ENCODE measurements at places on chromosomes 6 and 20.

DNA sequence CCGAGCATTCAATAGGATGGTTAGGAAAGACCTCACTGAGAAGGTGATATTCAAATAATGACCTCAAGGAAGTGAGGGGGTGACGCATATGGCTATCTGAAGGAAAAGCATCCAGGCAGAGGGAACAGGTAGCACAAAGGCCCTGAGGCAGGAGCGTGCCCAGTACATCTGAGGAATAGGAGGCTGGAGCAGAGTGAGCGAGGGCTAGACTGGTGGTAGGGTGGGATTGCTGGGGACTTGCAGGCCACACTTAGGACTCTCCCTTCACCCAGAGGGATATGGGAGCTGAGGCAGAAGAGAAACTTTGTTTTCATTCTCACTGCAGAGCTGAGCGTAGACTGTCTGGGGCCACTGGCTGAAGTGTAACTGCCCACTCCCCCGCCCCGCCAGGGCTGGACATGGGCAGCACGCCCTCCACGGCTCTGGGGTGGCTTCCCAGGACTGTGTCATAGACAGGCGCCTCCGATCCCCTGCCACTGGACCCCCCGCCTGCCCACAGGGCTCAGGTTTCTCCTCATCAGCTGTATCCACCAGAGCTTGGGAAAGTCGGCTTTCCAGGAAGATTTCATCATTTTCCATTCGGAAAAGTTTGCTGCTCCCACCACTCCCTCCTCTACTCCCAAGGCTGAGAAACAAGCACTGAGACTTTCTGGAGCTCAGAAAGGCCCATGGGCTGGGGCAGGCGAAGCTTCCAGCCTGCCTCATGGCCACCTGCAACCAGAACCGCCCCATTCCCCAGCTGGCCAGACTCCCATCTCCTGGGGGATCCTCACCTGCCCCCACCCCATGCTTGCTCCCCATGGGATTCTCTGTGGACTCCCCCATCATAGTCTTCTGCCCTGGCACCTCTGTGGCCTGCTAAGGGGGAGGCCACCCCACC is 142.6 kb downstream of the MRPL14 start:
- no peak for DNase-seq

GRCh38 chr6:29981211-29981812 is 39.0 kb downstream of the HLA-A start:
- no peak for DNase-seq

DNA sequence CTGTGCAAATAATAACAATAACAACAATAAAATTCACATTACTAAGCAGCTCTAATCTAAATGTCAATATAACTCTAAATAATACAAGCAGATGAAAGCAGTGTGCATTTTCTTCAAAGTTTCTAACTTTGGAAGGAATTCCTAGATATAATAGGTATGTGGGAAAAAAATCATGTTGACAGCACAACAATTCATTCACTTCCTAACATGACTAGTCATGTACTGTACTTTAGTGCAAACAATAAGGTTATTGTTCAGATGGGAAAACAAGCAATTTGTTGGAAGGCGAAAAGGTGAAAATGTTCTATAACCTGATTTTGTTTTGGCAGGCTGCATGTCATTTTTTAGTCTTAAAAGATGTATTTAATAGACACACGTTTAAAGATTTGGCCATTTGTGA is 484.3 kb upstream of the JAG1 start:
- no peak for DNase-seq

GRCh38 chr6:128518434-128519131 is 1.8 kb downstream of the PTPRK start:
- no peak for DNase-seq

- no peak for DNase-seq
Observed at GRCh38 chr20:7285918-7286556, 518.6 kb downstream of the BMP2 start.

DNA sequence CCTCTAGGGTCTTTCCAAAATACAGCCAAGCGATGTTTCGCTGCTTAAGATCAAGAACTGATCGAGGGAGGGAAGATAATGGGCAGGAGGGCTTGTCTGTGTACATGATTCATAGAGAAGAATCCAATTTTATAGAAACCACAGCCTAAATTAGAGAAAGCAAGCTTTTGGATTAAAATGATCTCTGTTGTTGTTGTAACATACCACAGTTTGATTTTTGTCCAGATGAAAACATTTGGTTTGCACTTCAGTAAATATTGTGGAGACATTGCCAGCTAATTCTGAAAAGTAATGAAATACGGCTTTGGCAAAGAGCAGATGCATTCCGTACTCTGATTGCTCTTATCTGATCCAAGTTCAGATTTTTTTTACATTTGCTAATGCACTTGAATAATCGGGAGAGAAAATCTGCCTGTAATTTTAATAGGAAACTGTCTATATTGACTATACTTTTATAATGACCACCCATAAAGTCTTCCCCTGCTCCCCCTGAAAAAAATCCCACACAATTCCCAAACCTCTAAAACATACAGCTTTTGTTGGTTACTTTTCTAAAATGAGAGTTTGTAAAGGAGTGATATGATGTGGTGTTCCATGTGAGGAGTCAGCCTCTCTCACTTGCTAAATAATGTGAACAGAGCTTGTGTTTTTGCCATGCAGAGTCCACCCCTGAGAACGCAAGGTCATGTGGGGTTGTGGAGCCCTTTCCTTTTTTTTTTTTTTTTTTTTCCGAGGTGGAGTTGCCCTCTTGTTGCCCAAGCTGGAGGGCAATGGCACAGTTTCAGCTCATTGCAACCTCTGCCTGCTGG is 199.9 kb downstream of the DTNBP1 start:
- DNase-seq, result no peak

DNA sequence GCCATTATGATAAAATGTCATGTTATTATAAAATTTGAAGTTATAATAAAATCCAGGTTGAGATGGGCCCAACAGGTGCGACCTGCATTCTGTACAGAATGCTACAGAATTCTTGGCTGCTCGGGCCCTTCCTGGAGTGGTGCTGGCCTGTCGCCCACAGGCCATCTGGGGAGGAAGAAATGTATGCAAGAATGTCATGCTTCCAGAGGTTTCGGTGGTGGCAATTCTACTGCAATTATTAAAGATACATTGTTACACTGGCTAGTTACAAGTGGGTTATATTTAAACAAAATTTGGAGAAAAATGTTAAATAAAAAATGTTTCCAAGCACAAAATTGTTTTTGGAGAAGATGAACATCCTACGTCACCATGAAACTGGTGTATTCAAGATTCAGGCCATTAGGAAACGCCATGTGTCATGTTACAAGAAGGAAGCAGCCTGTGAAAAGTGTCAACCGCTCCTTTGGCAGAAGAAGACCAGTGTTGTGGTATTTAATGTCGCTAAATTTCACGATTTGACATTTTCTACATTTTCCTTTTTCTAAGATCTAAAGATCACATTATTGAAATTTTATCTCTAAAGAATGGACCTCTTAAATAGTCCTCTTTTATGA is 7.1 kb downstream of the RAMACL start:
- DNase-seq, result no peak

- DNase-seq, result no peak
Observed at GRCh38 chr6:157997893-157998608, 16.4 kb downstream of the SYNJ2 start.

DNA sequence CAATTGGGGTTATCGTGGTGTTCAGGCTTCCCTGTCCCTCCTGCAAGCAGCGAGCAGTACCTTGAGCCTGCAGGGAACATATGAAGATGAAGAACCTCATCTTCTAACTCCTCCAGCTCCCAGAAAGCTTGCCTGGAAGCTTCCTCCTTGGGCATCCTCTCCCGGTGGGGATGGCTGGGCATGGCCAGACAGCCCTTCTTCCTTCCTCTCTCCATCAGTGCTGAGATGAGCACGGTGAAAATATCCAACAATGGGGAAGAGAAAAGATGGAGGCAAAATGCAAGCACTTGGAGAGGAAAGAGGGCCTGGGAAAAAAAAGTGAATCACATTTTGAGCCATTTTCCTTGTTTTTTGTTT is 107.7 kb upstream of the FOXA2 start:
- DNase-seq, result no peak

GRCh38 chr20:9417665-9418064 is 96.7 kb upstream of the LAMP5 start:
- no peak for DNase-seq

GRCh38 chr20:63530788-63531160 is 6.4 kb downstream of the PTK6 start:
- DNase-seq, result no peak

GRCh38 chr20:36074983-36075382 is 79.6 kb upstream of the EPB41L1 start:
- DNase-seq, result no peak

GRCh38 chr6:31042806-31043205 is 32.5 kb downstream of the MUC22 start:
- no peak for DNase-seq

- DNase-seq, result no peak
Observed at GRCh38 chr6:156161471-156161870, 615.7 kb upstream of the ARID1B start.

DNA sequence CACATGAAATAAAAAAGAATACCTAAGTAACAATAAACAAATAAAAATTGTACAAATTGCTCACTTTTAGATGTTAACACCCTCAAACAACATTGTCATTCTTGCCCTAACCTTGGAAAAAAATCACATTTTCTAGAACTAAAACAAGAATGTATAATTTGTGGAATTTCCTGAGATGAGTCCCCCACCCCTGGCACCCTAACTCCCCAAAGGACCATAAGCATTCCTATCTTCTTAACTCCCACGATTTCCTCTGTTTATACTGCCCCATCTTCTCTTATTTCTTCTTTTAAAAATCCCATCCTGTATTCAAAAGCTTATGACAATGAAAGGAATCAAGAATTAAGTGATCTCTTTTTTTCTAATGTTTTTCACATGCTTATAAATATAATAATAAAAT is 70.9 kb downstream of the IBTK start:
- no peak for DNase-seq

Data from activated T-helper 9 cell treated with anti-CD3 and anti-CD28 coated beads, Interleukin-2, amount 50 U/mL, for 16 hours (primary cell).